ENCODE measurements at places on chromosomes 6 and 20.

DNA sequence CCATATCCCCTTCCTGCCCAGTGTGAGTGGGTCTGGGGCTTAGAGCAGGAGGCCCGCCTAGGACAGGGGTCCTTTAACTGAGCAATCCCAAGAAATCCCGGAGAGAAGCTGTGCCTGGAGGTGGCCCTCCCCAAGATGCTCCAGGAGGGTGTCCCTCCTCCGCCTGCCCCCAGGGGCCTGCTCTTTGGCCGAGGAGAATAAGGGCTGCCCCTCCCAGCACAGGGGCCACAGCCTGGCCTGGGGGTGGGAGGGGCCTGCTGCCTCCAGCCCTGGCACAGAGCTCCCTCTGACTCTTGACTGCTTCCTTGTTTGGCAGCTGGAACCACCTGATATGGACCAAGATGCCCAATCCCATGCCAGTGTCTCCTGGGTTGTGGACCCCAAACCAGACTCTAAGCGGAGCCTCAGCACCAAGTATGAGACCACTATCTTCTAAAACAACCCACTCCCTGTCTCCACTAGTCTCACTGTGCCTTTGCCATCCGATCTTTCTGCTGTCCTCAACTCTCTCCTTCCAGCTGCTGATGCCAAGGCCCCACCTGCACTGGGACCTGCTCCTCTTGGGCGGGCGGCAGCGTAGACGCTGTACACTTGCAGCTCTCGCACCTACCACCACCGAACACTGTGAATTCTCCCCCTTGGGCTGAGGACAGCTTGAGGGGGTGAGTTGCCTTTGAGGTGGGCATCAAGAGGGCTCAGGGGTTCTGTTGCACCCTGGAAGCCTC lies 54.3 kb downstream of the TCP11 start:
- DNase-seq: no peak

GRCh38 chr6:125804264-125804663 lies 13.5 kb downstream of the NCOA7 start:
- no peak for DNase-seq

GRCh38 chr6:4607793-4608192 lies 168.4 kb upstream of the CDYL start:
- DNase-seq: no peak

GRCh38 chr20:59850018-59850641 lies 83.3 kb downstream of the SYCP2 start:
- no peak for DNase-seq

DNA sequence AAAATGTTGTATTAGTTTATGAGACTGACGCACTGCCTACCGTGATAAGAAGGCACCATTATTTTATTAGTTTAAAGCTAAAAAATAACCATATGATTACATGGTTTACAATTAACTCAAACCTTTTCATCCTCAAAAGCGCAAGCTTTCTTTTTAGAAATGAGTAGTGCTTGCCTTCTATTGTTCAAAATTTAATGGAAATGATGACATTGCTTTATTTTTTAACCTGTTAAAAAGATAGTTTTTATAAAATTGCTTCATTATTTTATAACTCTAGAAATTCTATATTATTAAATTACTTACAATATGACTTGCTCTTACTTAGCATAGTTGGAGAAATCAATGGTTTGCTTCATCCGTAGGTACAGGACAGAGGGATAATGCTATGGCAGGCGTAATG lies 78.7 kb upstream of the HDDC2 start:
- DNase-seq: no peak

GRCh38 chr6:164108092-164108491 lies 693.6 kb downstream of the QKI start:
- no peak for DNase-seq

DNA sequence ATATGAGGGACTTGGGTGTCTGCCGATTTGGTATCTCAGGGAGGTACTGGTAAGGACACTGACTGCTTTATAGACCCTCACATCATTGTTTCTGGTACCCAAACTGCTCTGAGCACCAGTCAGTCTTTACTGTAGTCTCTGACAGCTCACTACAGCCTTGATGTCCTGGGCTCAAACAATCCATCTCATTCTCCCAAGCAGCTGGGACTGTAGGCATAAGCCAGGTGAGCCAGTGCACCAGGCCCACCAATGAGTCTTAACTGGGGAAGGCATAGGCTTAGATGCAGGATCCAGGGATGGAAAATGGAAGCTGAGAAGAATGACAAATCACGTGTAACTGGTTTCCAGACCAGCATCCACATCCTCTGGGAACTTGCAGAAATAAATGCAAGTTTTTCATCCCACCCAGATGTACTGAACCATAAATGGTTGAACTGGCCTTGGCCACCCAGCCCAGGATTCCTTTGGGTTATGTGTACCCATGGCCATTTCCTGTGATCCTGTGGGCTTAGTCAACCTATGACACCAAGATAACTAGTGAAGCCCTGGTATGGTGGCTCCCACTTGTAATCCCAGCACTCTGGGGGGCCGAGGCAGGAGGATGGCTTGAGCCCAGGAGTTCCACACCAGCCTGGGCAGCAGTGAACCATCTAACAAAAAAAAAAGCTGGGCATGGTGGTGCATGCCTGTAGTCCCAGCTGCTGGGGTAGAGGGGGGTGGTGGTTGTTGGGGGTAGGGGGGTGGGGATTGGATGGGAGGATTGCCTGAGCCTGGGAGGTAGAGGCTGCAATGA lies 5.8 kb downstream of the TUBB start:
- no peak for DNase-seq

All from left lung (tissue), 14 donors.